ENCODE measurements at places on chromosomes 7 and 10.

- no peak overlapping the region for H3K27ac ChIP-seq
- no peaks in the 10 kb centered on the region for H3K36me3 ChIP-seq
- H3K4me1 ChIP-seq = no peaks in the 10 kb centered on the region
- no peak for DNase-seq
- H3K27me3 ChIP-seq = no peaks in the 10 kb centered on the region
These were observed 68.8 kb downstream of the KIAA1217 start for GRCh38 chr10:24277771-24278170.

DNA sequence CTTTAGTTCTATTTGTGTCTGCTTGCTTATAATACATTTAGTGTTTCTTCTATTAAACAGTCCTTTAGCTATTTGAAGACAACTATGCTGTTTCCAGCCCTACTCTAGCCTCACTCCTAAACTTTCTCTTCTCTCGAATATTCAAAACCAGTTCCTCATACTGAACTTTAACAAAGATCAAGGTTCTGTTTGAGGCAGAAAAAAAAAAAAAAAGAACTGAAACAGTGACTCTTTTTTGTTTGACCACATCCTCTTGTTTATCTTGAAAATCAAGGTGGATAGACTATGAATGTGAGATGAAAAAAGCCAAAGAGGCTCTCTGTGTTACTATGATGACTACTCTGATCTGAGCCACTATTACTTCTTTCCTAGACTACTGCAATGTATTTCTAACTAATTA, 154.3 kb downstream of the ZNF365 start:
- H3K27me3 ChIP-seq = no peaks in the 10 kb centered on the region
- no peaks in the 10 kb centered on the region for H3K36me3 ChIP-seq
- no peaks in the 10 kb centered on the region for H3K4me1 ChIP-seq
- DNase-seq = no peak

DNA sequence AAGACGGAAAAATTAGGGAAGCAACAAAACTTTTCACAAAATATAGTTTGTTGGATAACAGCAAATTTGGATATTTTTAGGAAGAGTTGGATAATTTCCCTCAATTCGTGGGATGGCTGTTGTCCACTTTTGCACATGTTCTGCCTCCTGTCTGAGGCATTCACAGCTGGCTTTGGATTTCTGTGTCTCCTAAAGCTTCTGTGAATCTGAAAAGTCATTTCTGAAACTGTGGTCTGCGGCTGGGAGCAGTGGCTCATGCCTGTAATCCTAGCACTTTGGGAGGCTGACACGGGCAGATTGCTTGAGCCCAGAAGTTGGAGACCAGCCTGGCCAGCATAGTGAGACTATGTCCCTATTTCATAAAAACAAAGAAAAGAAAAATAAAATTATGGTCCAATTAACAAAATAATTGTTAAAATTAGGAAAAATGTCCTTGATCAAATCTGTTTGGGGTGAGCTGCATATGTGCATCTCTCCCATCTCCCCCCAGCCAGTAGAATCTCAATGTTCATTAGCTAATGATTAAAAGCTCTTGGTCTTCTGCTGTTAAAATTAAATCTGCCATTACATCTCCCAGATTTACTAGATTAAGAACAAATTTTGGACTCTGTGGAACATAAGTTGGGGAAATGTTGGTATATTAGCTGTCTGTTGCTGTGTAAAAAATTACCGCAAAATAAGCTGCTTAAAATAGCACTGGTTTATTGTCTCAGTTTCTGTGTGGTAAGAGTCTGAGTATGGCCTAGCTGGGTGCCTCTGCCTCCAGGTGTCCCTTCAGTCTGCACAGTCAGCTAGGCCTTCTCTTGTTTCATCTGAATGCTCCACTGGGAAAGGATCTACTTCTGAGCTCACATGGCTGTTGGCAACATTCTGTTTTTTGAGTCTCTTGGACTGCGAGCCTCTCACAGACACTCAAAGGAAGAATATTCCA, 332.0 kb upstream of the FZD1 start:
- no peaks in the 10 kb centered on the region for H3K27me3 ChIP-seq
- H3K36me3 ChIP-seq = no peaks in the 10 kb centered on the region
- H3K27ac ChIP-seq = no peak overlapping the region

DNA sequence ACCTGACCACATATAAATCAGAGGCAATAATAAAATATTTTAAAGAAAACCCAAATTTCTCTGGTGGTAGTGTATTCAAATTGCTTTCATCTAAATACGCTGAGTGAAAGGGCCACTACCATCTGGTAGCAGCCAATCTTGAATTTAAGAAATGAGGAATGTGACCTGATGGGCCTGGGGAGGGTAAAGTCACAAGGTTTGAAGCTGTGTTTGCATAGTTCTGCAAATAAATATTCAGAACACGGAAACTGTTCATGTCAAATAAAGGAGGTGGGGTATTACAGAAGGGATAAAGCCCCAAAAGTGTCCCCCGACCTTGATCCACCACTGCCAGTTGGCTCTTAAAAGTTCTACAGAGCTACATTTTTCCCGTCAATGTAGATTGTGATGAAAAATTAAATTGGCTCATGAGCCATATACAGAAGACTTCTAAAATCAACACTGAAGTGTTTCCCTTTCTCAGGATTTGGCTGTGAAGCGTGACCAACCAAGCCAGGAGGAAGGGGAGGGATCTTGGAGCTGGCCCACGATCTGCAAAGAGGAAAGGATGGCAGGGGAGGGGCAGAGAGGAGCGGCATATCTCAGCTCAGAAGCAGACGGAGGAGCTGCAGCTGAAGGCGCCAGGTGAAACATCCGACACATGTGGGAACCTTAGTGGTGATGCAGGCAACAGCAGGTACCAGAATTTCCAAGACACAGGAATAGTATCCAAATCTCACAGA, 39.6 kb downstream of the MPP7 start:
- H3K4me1 ChIP-seq = no peaks in the 10 kb centered on the region
- no peaks in the 10 kb centered on the region for H3K27me3 ChIP-seq
- H3K4me3 ChIP-seq = no peak overlapping the region
- H3K27ac ChIP-seq = no peak overlapping the region
- DNase-seq = no peak

- no peak overlapping the region for H3K27ac ChIP-seq
- no peak for DNase-seq
- no peaks in the 10 kb centered on the region for H3K36me3 ChIP-seq
- peaks cover 3% of the 10 kb centered on the region for H3K4me1 ChIP-seq
- H3K4me3 ChIP-seq = no peak overlapping the region
- no peaks in the 10 kb centered on the region for H3K27me3 ChIP-seq
These were observed 8.9 kb upstream of the GRK5 start for GRCh38 chr10:119198438-119198837.

DNA sequence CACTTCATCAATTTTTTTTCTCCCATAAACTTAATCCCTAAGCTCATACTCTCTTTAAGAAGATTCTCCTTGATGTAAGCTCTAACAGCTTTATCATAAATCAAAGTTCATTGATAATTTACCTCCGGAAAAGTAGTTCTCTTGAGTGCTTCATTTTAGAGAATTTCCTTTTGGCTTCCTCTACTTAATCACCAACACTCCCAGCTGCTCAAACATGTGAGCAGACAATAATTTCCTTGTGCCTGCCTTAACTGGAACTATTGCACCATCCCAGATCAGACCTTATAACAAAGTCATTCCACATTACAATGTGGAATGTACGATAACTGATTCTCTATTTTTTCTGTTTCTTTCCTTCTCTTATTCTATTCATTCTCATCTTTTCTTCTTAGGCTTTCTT, 5.9 kb downstream of the FEZF1 start:
- peaks cover 18% of the 10 kb centered on the region for H3K4me1 ChIP-seq
- DNase-seq = no peak
- H3K36me3 ChIP-seq = no peaks in the 10 kb centered on the region

GRCh38 chr7:31763548-31763947, 76.5 kb downstream of the PPP1R17 start:
- H3K36me3 ChIP-seq = no peaks in the 10 kb centered on the region
- no peaks in the 10 kb centered on the region for H3K4me1 ChIP-seq
- H3K27me3 ChIP-seq = no peaks in the 10 kb centered on the region
- H3K4me3 ChIP-seq = no peak overlapping the region
- no peak overlapping the region for H3K27ac ChIP-seq

- no peak overlapping the region for H3K27ac ChIP-seq
- H3K4me3 ChIP-seq = no peak overlapping the region
- no peak for DNase-seq
- no peaks in the 10 kb centered on the region for H3K4me1 ChIP-seq
These were observed 121.2 kb downstream of the EMX2 start for GRCh38 chr10:117663750-117664149.

DNA sequence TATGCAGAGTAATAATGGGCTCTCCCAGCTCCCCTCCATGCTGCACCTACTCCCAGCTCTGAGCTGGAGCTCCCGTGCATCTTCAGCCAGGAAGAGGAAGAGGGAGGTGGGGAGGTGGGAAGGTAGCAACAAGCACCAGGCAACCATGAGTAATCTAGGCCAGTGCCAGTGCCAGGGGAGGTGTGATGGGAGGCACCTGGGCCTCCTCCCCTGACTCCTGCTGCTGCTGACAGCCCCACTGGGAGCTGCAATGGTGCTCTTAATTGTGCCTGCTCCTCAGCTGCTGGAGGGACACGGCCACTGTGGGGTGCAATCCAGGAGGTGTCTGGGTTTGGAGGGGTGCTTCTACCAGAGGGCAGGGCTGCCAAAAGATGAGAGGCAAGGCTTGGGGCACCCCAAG, 243.0 kb downstream of the PLXNA4 start:
- peaks cover 17% of the 10 kb centered on the region for H3K4me1 ChIP-seq
- DNase-seq = no peak

GRCh38 chr7:102431617-102432298, 1.6 kb upstream of the ORAI2 start:
- no peaks in the 10 kb centered on the region for H3K27me3 ChIP-seq
- peaks cover 29% of the 10 kb centered on the region for H3K36me3 ChIP-seq
- DNase-seq = no peak
- peak overlapping the region; percentile 40 for H3K27ac ChIP-seq
- no peak overlapping the region for H3K4me3 ChIP-seq

Data from spinal cord (tissue), 10 donors.